Thyroid gland (tissue), 4 donors: ENCODE measurements at places on chromosomes 5 and 9. TPM values are rescaled to one million over a fixed set of nuclear protein-coding genes. Genes with fewer than 3 reads are reported as not detected.

PPP3R2 gene
- 0.27 TPM for total RNA-seq

SPATA9 gene
- not detected for total RNA-seq

IQGAP2 gene
- total RNA-seq = 55.1 TPM

DNA sequence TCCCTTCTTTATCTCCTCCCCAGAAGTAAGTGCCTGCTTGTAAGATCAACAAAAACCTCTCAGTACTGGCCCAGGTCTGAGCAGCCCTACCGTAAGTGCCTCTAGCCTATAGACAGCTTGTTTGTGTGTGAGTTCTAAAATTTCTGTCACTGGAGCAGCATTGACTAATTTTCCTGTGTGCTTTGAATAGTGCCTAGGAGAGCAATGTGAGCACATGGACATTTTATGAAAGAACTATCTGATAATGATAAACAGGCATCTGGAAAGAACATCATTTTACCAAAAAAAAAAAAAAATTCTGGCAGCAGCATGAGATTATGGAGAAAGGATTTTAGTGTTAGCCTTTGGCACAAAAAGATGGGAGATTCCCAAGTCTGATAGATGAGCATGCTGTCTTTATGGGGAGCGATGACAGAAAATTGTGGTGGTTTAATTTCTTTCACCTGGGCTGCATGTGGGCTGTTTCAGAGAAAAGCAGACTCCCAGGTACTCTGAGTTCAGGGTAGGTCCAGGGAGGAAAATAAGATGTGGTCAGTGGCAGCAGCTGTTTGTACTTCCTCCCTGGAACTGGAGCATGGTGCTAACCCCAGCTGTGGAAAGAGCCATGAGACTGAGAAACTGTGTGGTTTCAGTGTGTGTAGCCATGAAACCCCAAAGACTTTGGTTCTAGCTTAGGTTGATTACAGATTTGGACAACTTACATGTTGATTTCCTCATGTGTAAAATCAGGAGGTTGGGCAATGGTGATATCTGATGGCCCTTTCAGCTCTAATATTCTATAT lies 419.9 kb downstream of the NTRK2 start:
- no peak overlapping the region for H3K27ac ChIP-seq
- H3K36me3 ChIP-seq = no peaks in the 10 kb centered on the region

DNA sequence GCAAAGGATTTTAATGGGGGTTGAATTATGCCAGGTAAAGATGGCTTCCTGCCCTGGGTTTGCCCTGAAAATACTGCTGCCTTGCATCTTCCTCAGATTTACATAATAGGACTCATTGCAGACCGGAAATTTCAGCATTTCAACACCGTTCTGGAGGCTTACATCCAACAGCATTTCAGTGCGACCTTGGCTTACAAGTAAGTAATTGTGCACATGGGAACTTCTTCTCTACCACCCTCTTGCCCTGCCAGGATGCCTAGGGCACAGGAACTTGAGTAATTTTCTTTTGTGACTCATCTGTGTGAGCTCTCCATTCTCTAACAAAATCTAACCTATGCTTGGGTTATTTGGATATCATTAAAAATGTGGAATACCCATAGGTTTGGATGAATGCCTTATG lies 80.2 kb downstream of the DOCK2 start:
- no peak overlapping the region for H3K27ac ChIP-seq
- no peak overlapping the region for H3K4me3 ChIP-seq
- H3K36me3 ChIP-seq = no peaks in the 10 kb centered on the region
- H3K27me3 ChIP-seq = no peaks in the 10 kb centered on the region
- no peaks in the 10 kb centered on the region for H3K4me1 ChIP-seq
